ENCODE measurements at places on chromosomes 7 and 10. TPM values are rescaled to one million over a fixed set of nuclear protein-coding genes. Genes with fewer than 3 reads are reported as not detected.

GRCh38 chr7:98836811-98837629, 32.8 kb downstream of the TMEM130 start:
- no peak for DNase-seq

- no peak for DNase-seq
Measured at GRCh38 chr10:87803328-87803727, 14.7 kb downstream of the ATAD1 start.

DNA sequence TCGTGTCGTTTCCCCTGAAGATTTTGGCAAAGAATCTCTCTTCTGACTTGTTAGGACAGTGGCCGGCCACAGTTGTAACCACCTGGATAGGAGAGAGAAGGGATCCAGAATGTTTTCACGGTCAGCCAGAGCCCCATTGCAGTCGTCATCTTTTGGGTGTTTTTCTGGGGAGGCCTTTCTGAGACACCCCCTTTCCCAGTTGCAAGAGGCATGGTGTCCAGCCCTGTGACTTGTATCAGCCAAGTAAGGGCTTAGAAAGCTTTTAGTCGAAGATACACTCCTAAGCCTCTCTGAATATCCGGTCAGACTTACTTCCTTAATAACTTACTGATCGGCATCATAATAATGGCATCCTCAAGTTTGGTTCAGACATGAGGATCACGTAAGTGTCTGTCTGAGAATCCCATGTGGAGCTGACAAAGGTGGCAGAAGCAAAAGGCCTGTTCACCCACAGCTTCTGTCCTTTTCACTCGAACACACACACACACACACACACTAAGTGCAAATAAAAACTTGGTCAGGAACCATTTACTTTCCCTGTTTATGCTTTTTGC, 435.7 kb upstream of the GALNT17 start:
- DNase-seq, result no peak

DNA sequence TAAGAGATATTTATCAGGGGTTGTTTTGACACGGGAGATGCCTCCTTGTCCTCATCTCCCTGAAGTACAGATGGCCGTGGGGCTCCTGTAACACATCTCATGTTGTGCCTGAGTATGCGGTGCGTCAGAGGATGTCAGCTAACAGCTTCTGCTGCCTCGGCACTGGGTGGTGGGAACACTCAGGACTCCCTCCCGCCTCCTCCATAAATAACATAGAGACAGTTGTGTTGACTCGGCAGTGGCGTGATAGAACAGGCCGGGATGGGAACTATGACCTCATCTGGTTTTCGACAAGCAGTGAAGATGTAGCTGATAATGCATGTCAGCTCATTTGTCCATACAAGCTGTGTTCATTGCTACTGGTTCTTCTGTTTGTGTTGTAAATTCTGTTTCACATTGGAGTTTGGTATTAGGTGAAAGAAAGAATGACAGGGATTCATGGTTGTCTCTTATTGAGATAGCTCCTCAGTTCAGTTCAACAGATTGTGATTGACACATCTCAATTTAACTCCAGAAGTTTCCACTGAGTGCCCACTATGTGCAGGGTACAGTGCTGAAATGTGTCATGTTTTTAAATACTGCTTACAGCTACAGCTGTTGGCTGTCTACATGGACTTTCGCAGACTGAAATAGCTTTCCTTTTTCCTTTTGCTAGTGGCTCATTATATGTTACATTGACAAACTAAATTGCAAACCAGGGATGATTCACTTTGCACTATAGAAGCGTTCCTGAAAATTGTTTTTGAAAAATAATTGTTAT, 87.4 kb downstream of the CHN2 start:
- DNase-seq, result no peak

GRCh38 chr7:116464375-116464774, 35.2 kb upstream of the CAV2 start:
- DNase-seq, result no peak

- DNase-seq, result no peak
Measured at GRCh38 chr7:44285561-44285960, 39.8 kb downstream of the CAMK2B start.

GRCh38 chr10:15341502-15342128, 29.5 kb downstream of the FAM171A1 start:
- no peak for DNase-seq

DNA sequence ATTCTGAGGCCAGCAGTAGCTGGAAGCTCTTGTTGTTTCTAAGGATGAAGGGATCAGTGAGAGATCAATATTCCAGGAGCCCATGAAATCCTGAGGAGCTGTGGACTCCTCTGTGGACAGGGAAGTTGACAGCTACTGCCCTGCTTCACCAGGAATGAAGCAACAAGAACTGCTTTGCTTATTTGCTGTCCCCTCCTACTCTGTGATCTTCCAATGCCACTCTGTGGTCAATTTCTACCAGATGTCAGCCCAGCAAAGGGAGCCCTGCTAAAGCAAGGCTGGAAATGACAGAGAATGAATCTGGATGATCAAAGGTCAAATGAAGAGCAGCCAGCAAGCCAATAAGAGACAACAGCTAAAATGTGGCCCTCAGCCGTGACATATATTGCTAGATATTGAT, 227.5 kb upstream of the CHRM2 start:
- no peak for DNase-seq

DNA sequence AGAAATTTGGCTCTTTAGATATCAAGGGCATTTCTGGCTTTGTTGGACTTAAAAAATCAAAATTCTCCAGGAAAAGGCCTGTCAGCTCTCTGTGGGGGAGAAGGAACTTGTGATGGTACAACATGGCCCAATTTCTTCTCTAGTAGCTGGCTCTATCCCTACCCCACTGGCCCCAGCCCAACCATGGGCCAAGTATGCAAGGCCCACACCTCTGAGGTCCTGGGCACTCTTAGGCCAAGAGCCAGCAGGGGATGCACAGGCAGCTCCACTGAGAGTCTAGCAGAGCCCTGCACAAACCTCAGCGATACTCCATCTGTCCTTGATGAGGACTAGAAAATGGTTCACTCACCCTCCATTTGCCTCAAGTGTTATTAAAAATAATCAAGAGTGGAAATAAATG, 261.2 kb downstream of the C7orf25 start:
- DNase-seq, result no peak

DENND2A gene
- total RNA-seq, result not detected

ELFN1 gene
- total RNA-seq, result not detected

AOAH gene
- 108 TPM for total RNA-seq

All from natural killer cell treated with Interleukin-12 subunit alpha and Interleukin-12 subunit beta and Interleukin-15 and Interleukin-18, amount 100 ng/mL, for 72 hours (primary cell).